ENCODE measurements at places on chromosomes 2 and 18.
A peak's percentile ranks its signal among the peaks of the same experiment; 100 is the strongest.

- ATAC-seq = no peak
Measured at GRCh38 chr2:161990741-161991140, 83.3 kb downstream of the DPP4 start.

DNA sequence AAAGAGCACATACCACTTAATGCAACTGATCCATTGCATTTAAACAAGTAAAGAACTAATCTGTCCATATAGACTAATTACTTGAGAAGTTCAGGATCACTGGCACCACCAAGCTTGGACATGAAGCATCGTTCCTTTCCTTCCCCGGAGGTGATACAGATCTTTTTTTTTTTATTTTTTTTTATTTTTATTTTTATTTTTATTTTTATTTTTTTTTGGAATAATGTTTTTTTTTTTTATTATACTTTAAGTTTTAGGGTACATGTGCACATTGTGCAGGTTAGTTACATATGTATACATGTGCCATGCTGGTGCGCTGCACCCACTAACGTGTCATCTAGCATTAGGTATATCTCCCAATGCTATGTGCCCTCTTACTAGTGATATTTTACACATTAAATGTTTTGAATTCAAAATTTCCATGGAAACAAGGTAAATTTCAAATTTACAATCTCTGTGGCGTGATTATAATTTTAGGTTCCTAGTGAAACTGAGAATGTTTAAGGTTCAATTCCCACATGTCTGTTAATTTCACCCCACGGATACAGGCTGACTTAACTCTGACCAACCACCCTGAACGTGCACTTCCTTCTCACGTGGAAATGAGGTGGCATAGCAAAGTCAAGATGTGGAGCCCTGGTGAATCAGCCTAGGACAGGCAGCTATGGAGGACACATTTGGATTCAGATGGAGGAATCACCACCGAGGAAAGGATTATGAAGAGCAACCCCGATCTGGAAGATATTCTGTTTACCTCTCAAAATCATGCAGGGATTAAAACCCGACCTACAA, 101.6 kb upstream of the THOC1 start:
- ATAC-seq = no peak

DNA sequence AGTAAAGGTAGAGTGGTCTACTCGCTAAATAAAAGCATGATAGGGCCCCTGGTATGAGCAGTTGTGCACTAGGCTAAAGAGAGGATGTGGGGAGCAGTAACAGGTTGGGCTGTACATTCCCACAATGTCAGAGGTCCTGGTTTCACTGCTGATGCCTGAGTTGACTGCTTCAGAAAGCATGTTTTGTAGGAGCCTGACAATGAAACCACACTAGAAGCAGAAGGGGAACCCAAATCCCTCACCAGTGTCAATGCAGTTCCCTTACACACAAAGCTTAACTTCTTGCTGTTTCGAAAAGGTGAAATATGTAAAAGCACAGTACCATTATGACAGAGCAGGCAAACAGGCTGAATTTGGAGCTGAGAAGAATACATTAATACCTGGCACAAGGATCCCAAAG, 291.7 kb upstream of the KYNU start:
- ATAC-seq = no peak

GRCh38 chr18:76894566-76895346, 72.4 kb downstream of the ZNF236 start:
- no peak for ATAC-seq

DNA sequence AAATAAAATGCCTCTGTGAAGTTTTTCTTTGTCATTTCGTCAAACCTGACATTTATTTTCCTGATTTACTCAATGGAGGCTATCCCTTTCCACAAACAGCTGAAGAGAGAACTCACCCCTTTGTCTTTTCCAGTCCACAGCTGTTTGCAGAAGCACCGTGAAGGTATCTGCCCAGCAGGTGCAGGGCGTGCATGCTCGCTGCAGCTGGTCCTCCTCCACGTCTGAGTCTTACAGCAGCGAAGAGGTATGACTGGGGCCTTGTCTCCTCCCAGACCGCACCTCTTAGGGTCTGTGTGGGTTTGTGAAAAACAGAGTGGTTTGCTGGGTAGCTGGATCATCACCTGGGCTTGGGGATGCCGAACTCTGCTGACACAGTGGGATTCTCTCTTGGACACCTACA, 9.7 kb downstream of the SPP2 start:
- no peak for ATAC-seq

GRCh38 chr18:7072593-7072992, 45.0 kb downstream of the LAMA1 start:
- ATAC-seq = no peak

DNA sequence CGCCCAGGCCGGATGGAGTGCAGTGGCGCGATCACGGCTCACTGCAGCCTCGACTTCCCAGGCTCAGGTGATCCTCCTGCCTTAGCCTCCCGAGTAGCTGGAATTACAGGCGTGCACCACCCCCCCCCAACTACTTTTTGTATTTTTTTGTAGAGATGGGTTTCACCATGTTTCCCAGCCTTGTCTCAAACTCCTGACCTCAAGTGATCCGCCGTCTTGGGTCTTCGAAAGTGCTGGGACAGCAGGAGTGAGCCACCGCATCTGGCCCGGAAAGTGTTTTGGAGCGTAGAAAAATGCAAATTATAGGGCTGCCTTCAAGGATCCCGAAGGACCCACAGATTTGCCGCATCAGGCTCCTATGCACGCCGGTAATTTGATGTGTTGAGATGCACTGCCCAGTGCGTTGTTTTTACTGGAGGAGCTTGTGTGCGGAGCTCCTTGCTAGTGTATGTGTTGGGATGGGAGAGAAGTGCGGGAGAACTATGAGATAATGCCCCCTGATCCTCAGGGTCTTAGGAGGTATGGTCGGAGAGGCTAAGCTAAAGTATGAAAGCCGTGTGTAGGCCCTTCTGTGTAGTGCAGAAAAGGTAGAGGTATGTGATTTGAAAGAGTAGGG, 1.2 kb upstream of the CLASP1 start:
- no peak for ATAC-seq

DNA sequence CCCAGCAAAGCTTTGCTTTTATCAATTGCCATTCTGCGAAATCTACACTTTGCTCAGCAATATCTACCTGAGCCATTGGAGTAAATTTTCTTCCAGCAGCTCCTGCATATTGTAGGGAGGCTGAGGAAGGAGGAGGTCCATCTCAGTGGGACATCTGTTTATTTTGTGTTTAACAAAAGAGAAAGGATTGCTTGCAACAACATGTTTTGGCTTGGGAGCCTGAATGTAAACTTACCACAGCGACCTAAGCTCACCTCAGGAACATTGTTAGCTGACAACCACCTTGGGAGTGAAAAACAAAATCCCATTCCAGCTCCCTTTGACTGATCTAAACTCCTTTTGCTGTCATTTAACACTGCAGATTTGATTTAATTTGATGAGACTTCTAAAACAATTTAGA, 356.1 kb downstream of the SS18 start:
- no peak for ATAC-seq

GRCh38 chr2:23940718-23941620, 706 bp downstream of the UBXN2A start:
- peak; percentile 52 for ATAC-seq

GRCh38 chr2:21234001-21234400, 110.2 kb downstream of the TDRD15 start:
- no peak for ATAC-seq

GRCh38 chr18:7617738-7618422, 50.8 kb downstream of the PTPRM start:
- ATAC-seq = peak; percentile 70
